Fibroblast of upper back skin (primary cell): ENCODE measurements at places on chromosomes 4 and X.

DNA sequence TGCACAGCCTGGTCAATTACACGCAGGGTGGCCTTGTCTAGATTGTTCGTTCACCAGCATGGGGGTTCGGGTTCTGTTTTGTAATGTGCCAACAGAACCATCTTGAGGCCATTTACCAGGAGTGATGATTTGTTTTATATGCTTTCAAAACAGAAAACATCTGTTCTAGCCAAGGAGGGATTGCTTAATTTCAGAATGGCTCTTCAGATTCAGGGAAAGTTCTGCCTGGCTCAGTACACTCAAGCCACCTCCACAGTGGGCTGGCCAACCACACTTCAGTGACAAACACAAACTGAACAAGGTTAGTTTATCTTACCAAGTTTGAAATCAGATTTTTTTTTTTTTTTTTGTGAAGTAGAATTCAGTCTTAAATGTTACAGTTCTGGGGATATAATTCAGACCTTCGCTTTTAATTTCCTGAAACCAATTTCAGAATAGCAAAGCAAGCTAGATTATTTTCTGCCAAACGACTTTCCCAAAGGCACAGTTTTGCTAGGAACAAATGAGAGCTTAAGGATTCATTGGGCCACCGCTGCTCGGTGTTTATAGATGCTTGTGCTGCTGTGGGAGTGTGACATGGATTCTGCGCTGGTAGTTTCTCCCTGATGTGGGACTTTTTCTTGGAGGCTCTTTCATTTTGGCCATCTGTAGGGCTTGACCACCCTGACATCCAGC, 23.4 kb downstream of the SMS start:
- peak; percentile 49 for DNase-seq

DNA sequence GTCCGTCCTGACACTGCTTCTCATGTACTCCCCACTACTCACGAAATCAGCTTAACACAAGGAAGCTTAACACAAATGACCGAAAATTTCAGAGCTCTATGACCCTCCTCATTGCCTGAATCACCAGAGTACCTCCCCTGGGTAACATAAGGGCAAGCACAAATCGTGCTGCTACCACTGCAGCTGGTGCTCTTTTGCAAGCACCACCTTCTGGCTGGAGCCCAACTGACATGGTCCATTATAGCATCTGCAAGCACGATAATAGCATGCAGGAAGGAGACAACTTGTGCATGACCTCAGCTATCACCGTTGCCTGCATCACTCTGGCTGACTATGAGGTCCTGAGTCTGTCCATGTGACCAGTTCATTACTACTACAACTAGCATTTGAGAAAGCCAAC, 308.0 kb downstream of the TEX13C start:
- DNase-seq: no peak

- peak; percentile 62 for DNase-seq
Measured at GRCh38 chr4:147160908-147161513, 215.3 kb upstream of the TTC29 start.

- DNase-seq: no peak
Measured at GRCh38 chrX:40700640-40701342, 34.6 kb downstream of the MED14 start.

- peak; percentile 12 for DNase-seq
Measured at GRCh38 chrX:47748576-47748975, 88.1 kb upstream of the ZNF81 start.
